ENCODE measurements at places on chromosomes 7 and 10.

DNA sequence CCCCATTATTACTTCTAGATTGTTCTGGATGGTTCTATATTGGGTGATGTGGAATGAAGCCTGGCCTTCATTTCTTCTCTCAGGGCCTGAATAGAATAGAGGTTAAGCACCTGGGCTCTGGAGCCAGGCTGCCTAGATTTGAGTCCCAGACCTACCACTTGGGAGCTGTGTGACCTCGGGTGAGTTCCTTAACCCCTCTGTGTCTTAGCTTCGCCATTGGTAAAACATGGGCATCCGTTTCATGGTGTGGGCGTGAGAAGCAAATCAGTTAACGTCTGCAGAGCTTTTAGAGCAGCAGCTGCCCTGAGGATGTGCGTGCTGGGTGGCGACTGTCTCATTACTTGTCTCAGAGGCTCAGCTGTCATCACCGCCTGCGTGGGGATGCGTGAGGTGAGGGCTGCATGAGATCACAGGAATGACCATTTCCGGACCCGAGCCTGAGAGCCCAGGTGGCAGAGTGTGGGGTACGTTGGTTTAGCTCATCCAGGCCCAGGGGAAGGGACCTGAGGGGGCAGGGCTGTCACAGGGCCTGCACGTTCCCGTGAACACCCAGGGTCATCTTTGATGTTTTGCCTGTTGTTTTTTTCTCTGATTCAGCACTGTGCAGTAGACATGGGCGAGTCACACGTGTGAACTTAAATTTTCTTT, 9.7 kb downstream of the AGAP3 start:
- DNase-seq = no peak

DNA sequence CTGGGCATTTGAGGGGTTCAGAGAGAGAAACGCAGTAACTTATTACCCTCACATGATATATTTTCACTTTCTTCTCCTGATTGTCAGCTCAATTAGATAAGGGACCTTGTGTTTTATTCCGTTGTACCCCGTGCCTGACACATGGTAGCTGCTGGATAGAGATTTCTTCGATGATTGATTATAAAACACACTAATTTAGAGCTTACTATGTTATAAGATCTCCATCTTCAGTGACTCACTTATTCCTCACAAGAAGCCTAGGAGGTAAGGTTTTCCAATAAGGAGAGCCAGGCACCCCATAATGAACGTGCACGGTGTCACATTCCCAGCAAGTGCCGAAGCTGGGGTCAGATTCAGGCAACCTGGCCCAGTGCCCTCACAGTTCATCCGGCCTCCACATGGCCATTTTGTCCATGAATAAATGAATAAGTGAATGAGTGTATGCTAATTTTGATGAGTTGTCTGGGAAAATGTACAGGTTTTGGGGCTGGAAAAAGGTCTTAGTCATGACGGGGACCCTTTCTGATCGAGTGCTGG, 138.1 kb upstream of the CDCA7L start:
- DNase-seq = no peak

DNA sequence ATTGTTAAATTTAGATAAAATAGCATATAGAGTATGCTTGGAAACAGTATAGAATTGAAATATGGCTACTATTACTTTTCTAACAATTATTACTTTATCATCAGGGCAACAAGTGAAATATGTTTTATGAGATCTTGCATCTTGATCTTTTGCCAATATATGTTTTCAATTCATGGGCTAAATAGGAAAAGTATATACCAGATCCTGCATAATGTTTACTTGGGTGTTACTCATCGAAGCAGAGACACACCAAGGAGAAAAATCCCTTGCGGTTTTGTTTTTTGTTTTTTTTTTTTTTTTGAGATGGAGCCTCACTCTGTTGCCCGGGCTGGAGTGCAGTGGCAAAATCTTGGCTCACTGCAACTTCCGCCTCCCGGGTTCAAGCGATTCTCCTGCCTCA, 541.4 kb downstream of the SUGCT start:
- DNase-seq = no peak

DNA sequence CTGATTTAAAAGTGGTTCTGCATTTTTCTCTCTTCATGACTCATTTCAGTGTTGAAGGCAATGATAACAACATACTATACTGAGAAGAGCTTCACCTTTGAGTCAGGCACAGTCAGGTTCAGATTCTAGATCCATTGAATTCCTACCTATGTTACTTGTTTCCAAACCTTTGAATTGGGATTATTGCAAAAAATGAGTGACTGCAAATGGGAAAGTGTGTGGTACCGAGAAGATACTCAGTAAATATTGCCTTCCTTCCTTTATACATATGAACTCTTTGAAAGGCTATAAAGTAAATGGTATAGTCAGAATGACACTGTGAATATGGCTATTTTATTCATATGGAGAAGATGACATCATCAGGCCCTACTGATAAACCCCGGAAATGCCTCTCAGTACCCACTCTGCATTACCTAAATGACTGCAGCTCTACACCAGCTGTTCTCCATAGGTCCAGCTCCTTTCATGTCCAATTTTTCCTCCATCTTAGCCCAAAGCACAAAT, 66.7 kb upstream of the FGL2 start:
- no peak for DNase-seq

DNA sequence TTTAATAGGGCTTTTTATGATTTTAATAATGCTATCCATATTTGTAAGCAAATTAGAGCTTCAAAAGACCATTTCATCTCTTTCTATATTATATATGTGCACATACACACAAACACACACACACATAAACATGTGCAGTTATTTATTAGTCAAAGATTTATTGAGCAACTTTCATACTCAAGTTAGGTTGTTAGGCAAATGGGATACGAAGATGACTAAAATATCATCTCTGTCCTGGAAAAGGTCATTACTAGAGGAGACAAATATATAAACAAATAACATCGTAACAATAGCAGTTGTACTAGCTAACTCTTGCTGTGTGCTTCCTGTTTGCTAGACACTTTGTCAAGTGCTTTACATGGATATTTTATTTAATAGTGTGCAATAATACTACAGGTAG, 307.9 kb downstream of the SNX13 start:
- no peak for DNase-seq

GRCh38 chr10:122457934-122458333, 3.4 kb upstream of the HTRA1 start:
- DNase-seq = no peak

- DNase-seq = no peak
These were observed 41.7 kb upstream of the LOXL4 start for GRCh38 chr10:98309366-98310355.

DNA sequence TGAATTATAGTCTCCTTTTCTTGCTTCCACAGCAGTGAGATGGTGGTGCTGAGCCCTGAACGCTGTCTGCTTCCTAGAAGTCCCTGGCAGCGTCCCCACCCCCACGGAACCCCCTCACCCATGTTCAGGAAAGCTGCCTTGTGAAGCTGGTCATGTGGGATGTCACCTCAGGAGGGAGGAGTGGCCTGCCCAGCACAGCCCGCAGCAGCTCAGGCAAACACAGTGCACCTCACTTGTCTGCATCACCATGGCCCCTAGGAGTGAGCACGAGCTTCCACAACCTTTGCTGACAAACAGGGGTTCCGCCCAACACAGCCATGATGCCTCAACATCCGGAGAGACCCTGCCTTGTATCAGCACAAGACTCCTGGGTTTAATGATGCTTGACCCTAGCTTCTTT, 508.9 kb downstream of the RPS24 start:
- DNase-seq = no peak

All from activated T-cell treated with anti-CD3 and anti-CD28 coated beads for 24 hours (primary cell).